Muscle of leg (tissue), 16 donors: ENCODE measurements at places on chromosomes 12 and 14. TPM values are rescaled to one million over a fixed set of nuclear protein-coding genes. Genes with fewer than 3 reads are reported as not detected.

DNA sequence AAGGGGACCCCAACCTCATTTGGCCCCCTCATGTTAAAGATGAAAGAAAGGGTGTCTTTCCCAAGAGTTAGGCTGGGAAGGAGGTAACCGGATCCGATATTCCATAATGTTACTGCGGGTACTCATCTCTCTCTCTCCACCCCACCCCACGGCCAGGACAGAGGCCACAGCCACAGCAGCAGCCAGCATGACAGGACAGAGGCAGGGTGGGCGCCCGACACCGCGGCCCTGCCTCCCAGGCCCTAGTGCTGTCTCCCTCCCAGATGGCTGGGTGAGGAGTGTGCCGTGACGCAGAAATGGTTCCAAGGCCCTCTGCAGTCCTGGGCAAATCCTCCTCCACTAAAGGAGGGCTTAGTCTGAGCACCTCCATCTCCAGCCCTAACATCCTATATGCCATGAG lies 6.2 kb downstream of the SLC6A12 start:
- DNase-seq: no peak

DNA sequence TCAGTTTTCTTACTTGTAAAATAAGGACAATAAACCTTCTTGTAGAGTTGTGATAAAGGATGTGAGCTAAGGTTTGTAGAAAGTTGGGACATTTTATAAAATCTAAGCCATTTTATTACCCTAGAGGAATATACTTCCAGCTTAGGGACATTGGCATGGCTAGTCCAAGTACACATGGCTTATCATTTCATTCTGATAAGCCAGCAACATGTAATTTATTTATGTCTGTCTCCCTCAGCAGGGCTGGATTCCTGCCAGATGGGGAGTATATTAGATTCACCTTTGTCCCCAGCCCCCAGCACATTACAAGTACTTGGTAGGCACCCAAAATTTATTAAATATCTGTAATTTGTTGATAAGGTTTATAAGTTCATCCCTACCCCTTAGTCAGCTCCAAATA lies 6.3 kb upstream of the ATG14 start:
- DNase-seq: no peak

DNA sequence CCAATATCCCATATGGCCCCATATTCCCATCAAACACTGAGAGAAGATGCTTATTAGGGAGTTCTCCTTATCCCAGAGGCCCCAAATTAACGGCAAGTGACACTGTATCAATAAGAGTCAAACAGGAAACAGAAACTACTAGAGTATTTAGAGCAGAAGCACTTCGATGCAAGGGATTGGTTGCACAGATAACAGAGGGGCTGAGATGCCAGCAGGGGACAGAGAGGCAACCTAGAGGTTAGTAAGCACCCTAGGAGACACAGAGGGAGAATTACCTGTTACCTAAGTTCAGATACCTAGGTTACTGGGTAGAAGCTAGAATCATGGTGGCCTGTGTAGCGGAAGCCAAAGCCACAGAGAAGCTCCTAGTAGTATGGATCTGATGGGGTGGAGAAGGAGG lies 2.9 kb downstream of the HEBP1 start:
- no peak for DNase-seq

DNA sequence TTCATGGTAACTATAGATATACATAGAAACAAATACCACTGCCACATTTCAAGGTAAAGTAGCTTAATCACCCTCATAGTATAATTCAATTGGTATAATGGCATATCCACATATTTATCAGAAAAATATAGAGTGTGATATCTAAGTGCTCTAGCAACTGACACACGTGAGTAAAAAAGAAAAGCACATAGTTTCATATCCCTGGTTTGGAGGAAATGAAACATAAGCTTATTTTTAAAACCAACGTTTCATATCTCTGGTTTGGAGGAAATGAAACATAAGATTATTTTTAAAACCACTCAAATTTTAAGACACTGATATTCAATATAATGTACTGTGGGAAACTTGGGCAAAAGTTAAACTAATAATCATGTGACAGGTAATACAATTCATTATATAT lies 2.1 kb downstream of the OR6C70 start:
- peak; percentile 9 for DNase-seq

DNA sequence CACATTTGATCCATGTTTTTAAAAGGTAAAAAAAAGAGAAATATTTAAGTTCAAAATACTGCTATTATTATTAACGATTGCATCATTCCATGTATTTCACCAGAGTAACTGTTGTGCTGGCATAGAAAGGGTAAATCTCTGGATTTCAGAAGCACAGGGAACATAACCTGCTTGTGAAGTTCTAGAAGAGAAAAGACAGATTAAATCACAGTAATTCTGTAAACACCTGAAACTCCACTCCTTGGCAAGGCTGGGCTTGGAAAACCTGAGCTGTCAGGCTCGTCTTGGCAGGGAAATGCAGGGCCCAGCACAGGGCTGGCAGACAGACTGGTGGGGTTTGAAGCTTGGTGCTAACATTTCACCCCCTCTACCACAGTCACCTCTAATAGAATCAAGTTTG lies 35.1 kb downstream of the SVOP start:
- no peak for DNase-seq

GRCh38 chr12:53701518-53702264 lies 25.6 kb downstream of the CALCOCO1 start:
- DNase-seq: peak; percentile 88

DNA sequence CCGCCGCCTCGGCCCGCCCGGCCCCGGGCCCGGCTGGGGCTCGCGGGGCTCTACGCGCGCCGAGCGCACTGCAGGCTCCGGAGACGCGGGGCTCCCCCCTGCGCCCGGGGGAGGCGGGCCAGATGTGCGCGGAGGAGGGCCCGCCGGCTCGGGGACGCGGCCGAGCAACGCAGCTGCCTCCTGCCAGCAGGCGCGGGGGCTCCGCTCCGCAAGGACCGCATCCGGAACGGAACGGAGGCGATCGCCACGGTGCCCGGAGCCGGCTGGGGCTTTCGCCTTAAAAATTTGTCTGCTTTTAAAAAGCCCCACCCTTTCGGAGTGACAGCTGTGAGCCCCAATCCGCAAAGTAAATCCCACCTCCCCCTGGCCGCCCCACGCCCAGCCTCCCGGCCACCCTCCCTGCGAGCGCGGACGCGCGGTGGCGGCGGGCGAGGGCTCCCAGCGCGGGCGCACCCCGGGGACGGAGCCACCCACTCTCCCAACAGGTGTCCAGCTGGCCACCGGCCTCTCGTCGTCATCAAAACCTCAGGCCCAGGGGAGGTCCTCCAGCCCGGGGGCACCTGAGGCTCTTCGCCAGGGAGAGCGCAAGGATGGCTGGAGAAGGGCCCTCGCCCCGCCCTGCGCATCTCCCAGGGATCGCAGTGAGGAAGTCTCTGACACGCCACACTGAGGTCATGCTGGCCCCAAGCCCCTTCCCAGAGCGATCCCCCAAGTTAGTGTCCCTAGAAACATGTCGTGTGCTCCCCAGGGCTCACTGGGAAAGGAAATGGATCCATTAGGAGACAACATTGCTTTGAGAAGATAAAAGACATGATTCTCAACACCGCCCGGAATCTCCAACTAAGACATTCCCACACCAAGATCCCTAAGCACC lies at the start of gene TMEM132D:
Gene TMEM132D (minus strand): TSS at position 70 of the 874 bp plus-strand sequence.
- DNase-seq: peak; percentile 32

DNA sequence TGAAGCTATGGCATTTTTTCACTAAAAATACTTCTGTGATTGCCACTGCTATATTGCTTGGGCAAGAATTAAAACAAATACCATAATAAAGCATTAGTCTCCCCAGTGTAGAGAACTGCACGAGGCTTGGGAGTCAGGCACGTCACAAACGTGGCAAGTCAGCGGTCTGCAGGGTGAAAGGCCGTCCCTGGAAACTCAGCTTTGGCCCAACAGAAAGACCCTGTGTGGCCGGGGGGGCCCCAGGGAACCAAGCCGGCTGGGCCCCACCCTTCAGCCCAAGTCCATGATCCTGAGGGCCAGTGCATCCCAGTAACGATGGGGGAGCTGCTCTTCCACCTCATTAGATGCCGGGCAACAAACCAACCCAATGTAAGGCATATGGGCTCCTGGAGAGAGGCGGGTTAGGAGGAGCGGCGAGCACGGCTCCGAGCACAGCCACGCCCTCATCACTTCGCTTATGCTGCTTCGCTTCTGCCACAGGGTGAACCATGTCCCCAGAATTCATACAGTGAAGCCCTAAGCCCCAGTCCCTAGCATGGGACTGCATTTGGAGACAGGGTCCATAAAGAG lies 50.9 kb upstream of the GPR68 start:
- no peak for DNase-seq

GRCh38 chr12:44507461-44507860 lies 368.7 kb downstream of the NELL2 start:
- DNase-seq: no peak

DNA sequence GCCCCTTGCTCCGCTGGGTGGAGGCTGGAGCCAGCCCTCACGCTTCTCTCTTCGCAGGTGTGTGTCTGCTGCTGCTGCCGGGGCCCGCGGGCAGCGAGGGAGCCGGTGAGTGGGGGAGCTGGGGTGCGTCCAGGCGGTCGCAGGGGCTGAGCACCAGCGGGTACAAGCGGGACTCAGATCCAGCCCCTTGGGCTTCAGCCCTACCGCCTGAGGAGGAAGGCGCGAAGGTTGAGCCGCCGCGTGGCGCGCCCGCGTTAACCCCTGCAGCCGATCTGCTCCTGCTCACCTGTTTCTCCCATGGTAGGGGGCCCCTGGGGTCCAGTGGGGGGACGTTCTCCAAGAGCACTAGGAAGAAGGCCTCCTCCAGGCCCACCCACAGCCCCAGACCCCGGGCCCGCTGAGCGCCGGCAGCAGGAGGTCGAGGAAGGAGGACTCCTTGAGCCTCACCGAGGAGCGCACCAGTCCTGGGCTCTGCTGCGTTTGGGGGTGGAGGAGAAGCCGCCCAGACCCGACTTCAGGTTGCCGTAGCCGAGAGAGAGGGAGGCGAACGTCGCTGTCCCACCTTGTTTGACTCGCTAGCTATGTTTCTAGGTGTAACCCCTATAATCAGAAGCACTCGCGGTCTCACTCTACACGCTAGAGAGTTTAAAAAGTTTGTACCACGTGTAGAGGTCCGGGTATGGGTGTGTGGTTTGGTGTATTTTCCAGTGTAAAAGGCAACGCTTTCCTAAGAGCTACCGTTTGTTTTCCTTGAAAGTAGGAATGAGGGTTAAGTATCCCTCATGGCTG lies 834 bp downstream of the COCH start:
- no peak for DNase-seq

GRCh38 chr12:125742413-125742812 lies 677.2 kb downstream of the AACS start:
- DNase-seq: no peak

- DNase-seq: no peak
Observed at GRCh38 chr12:111103583-111103982, 183.2 kb upstream of the MYL2 start.

GRCh38 chr14:61569812-61570548 lies 125.3 kb upstream of the HIF1A start:
- DNase-seq: peak; percentile 47

DNA sequence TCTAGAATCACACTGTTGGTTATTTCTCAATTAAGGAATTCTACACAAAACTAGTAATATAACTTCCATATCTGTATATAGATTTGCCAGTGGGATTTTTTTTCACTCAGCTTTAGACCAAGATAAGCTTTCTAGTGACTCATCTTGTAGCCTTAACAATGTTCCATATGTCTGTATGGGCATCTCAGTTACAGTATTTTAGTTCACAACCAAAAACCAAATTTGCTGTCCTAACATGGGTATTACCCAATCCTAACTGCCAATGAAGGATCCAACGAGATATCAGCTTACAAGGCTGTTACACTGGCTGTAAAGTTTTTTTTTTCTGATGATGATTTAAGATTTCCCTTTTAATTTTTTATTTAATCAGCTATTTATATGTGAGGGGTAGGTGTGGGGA lies 31.5 kb upstream of the KRR1 start:
- DNase-seq: no peak

GRCh38 chr12:98645572-98646067 lies 530 bp downstream of the APAF1 start:
- peak; percentile 45 for DNase-seq

DNA sequence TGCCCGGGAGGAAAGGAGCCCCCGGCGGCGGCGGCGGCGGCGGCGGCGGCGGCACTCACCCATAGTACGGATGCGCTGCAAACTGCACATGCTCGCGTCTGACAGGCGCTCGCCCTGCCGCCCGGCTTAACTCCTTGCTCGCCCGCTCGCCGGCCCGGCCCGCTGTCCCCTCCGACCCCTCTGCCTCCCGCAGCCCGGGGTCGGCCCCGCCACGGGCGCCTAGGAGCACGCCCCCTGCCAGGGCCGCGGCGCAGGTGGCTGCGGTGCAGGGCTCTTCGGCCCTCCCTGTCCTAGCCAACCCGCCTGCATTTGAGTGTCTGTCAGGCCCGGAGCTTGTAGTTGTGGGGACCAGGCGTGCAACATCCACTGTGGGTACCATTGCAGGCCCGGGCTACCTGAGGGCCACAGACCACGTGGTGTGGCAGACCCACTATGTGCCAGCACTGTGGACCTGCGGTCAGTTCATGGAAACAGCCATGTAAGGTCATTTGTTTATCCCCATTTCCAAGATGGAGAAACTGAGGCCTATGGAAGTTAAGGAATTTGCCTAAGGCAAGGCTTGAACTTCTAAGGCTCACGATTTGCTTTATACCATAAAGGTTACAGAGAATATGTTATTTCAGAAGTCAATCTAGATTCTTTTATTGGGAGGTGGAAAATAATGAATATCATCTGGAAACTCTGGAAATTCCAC lies 17.6 kb upstream of the PLEKHH1 start:
- no peak for DNase-seq

- peak; percentile 87 for DNase-seq
Observed at GRCh38 chr14:105093038-105093430, 27.8 kb upstream of the GPR132 start.

- DNase-seq: no peak
Observed at GRCh38 chr12:124233041-124233796, 61.7 kb upstream of the RFLNA start.

GRCh38 chr12:22410486-22410885 lies 76.0 kb upstream of the ST8SIA1 start:
- DNase-seq: no peak

GRCh38 chr12:129075460-129076208 lies 222.4 kb downstream of the GLT1D1 start:
- DNase-seq: peak; percentile 85

Gene MGP
- 283 TPM for polyA plus RNA-seq

Gene LRR1
- 12.9 TPM for polyA plus RNA-seq

Gene ITGB7
- polyA plus RNA-seq: 1.1 TPM

Gene LTBP2
- polyA plus RNA-seq: 19.2 TPM

Gene SALL2
- polyA plus RNA-seq: 19.1 TPM

Gene UBR7
- 23.2 TPM for polyA plus RNA-seq

Gene FGF23
- 0.21 TPM for polyA plus RNA-seq

Gene LPAR5
- 1.3 TPM for polyA plus RNA-seq

Gene RD3L
- polyA plus RNA-seq: not detected

Gene GPR132
- 0.45 TPM for polyA plus RNA-seq

Gene GPATCH2L
- 22.6 TPM for polyA plus RNA-seq

Gene TC2N
- polyA plus RNA-seq: 7.2 TPM

Gene COX6A1
- polyA plus RNA-seq: 125 TPM
